ENCODE measurements at places on chromosomes 3 and 15. TPM values are rescaled to one million over a fixed set of nuclear protein-coding genes. Genes with fewer than 3 reads are reported as not detected.

Gene PSTPIP1
- 1.8 TPM for polyA plus RNA-seq

Gene ALAS1
- polyA plus RNA-seq, result 39.9 TPM

Gene GRM7
- polyA plus RNA-seq, result 0.35 TPM

Gene LYSMD2
- polyA plus RNA-seq, result 6.1 TPM

Gene SERINC4
- polyA plus RNA-seq, result 0.22 TPM

Gene TEX55
- polyA plus RNA-seq, result not detected

GRCh38 chr15:82845686-82846085 lies 36.3 kb downstream of the WHAMM start:
- no peak for DNase-seq

- DNase-seq, result no peak
Observed at GRCh38 chr3:142095841-142096240, 53.5 kb downstream of the TFDP2 start.

DNA sequence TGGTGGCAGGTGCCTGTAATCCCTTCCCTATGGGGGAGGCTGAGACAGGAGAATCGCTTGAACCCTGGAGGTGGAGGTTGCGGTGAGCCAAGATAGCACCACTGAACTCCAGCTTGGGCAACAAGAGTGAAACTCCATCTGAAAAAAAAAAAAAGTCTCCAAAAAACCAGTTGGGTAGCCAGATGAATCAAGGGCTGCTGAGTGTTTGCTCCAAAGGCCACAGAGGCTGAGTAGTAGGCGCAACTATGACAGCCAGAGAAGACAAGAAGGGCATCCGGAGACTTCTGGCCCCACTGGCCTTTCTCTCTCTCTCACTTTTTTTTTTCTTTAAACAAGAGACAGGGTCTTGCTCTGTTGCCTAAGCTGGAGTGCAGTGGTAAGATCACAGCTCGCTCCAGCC lies 131.8 kb downstream of the SMAD6 start:
- no peak for DNase-seq

DNA sequence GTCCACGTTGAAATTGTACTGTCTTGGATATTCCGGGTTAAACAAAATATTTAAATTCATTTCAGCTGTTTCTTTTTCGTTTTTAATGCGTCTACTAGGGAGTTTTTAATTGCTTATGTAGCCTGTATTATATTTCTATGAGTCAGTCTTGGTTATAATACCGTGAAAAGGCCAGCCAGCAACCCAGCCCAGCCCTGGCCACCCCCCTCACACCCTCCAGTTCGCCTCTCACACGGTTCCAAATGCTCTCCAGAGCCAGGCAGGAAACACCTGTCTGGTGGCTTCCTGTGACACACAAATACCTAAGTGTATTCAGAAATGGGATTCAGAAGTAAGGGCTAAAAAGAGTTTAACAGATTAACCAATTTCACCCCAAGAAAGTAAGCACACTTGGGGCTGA lies 4.4 kb downstream of the SH3BP5 start:
- DNase-seq, result no peak

GRCh38 chr3:50572158-50572557 lies 2.8 kb downstream of the HEMK1 start:
- DNase-seq, result peak; percentile 82

DNA sequence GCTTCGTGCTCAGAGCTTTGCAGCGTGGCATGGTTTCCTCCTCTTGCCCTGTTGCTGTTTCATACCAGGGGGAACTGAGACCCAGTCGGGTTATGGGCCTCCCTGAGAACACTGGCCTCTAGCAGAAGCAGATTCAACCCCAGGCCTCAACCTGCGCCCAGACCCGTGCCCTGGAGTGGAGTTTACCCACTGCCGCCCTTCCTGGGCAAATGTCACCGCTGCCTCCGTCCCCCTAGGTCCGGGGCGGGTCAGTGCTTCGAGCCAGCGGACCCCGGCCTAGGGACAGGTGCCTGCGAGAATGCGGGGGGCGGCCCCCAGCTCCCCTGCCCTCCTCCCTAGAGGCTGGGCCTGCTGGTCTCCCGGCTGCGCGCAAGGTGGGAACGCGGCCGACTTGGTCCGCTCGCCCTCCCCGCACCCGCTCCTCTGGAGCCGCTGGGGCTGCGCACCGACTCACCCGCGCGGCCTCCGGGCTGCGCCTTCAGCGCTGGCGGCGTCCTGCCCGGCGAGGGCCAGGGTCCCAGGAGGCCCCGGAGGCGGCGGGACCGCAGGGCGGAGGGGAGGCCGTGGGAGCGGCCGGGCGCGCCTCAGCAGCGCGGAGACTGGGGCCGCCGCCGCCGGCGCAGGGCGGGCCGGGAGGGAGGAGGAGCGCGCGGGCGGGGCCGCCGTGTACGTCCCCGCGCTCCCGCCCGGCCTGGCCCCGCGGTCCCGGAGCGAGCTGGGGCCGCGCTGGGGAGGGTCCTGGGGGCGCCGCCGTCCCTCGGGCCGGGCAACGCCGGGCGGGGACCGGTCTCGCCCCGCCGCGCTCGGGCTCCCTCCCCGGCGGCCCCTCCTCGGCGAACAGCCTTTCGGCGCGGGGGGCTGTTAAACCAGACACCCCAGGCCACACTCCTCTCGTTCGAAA lies at the start of gene PIGZ:
PIGZ (minus strand) TSS at position 601 of the 901 bp plus-strand sequence. CDS start 16,802 bp downstream, outside the sequence.
- no peak for DNase-seq

- peak; percentile 65 for DNase-seq
Observed at GRCh38 chr3:143314251-143315093, 194.9 kb downstream of the CHST2 start.

- DNase-seq, result no peak
Observed at GRCh38 chr3:58021072-58021959, 13.1 kb downstream of the FLNB start.

GRCh38 chr3:55443346-55443745 lies 43.8 kb downstream of the WNT5A start:
- DNase-seq, result no peak

DNA sequence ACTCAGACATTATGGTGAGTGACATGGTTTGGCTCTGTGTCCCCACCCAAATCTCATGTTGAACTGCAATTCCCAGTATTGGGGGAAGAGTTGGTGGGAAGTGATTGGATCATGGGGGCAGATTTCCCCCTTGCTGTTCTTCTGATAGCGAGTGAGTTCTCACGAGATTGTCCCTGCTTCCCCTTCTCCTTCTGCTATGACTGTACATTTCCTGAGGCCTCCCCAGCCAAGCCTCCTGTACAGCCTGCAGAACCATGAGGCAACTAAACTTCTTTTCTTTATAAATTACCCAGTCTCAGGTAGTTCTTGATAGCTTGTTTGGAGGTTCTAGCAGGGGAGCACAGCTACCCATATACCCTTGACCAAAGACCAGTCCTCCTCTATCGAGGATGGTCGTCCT lies 45.9 kb downstream of the ADAM10 start:
- no peak for DNase-seq

DNA sequence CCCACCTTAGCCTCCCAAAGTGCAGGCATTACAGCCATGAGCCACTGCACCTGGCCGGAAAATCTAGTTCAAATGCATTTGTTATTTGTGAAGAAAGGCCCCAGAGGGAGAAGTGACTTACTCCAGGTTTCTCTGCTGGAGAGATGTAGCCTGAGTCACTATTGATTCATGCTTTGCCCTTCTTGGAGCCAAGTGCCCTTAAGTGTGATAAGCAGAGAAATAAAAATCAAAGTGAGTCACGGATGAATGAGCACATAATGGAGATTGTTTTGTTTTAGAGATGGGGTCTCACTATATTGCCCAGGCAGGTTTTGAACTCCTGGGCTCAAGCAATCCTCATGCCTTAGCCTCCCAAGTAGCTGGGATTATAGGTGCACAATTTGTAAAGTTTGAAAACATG lies 33.1 kb downstream of the CDC25A start:
- no peak for DNase-seq

DNA sequence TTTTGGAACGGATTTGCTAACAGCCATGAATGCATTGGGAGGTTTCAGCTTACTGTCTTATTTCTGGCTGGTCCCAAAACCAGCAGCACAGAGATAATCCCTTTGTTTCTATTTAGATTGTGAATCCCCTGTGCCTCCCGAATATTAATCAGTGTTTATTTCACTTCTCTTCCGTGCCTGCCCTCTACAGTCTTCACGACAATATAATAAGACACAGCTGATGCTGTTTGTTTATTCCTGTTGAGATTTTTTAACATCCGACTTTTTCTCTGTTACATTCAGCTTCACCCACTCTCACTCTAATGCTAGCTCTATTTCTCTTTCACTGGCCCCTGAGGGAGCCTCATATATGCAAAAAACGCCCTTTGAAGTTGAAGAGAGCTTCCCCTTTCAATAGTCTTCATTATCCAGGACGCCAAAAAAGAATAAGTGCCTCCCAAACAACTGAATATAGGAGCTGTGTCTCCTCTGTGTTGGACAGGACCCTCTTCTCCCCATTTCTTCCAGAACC lies 995.3 kb downstream of the ROBO2 start:
- DNase-seq, result no peak

GRCh38 chr15:73455876-73456275 lies 12.9 kb downstream of the REC114 start:
- DNase-seq, result no peak

DNA sequence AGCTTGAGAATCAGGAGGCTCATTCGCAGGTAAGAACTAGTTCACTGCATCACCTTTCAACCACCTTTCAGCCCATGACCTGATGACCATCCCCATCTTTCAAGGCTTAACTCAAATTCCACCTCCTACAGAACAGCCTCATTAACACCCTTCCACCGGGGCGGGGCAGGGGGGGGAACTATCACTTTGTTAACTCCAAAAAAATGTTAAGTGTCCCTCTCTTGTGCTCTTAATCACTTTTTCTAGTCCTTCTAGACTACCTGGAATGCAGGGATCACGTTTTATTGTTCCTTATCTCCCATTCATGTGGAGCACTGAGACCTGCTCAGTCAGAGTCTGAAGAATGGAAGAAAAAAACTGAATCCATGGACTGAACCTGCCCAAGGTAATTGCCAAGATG lies 51.8 kb downstream of the ATP13A4 start:
- DNase-seq, result no peak

- DNase-seq, result peak; percentile 79
Observed at GRCh38 chr3:48446425-48447193, at the start of gene ATRIP. ATRIP (plus strand) TSS chr3:48446737; CDS start chr3:48446846, 109 bp downstream.

GRCh38 chr3:127569160-127569559 lies 21.4 kb downstream of the TPRA1 start:
- no peak for DNase-seq

DNA sequence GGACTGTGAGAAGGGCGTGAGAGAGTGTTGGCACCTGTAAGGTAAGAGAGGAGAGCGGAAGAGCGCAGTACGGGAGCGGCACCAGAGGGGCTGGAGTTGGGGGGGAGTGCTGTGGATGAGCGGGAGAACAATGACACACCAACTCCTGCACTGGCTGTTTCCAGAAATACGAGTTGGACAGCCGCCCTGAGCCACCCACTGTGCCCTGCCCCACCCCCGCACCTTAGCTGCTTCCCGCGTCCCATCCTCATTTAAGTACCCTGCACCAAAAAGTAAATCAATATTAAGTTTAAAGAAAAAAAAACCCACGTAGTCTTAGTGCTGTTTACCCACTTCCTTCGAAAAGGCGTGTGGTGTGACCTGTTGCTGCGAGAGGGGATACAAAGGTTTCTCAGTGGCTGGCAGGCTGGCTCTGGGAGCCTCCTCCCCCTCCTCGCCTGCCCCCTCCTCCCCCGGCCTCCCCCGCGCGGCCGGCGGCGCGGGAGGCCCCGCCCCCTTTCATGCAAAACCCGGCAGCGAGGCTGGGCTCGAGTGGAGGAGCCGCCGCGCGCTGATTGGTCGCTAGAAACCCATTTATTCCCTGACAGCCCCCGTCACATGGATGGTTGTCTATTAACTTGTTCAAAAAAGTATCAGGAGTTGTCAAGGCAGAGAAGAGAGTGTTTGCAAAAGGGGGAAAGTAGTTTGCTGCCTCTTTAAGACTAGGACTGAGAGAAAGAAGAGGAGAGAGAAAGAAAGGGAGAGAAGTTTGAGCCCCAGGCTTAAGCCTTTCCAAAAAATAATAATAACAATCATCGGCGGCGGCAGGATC lies at the start of gene SOX2:
SOX2 (plus strand) TSS at position 601 of the 811 bp plus-strand sequence. CDS start 436 bp downstream, outside the sequence.
- DNase-seq, result peak; percentile 63

GRCh38 chr3:70111411-70111810 lies 111.9 kb downstream of the SAMMSON start:
- DNase-seq, result no peak

DNA sequence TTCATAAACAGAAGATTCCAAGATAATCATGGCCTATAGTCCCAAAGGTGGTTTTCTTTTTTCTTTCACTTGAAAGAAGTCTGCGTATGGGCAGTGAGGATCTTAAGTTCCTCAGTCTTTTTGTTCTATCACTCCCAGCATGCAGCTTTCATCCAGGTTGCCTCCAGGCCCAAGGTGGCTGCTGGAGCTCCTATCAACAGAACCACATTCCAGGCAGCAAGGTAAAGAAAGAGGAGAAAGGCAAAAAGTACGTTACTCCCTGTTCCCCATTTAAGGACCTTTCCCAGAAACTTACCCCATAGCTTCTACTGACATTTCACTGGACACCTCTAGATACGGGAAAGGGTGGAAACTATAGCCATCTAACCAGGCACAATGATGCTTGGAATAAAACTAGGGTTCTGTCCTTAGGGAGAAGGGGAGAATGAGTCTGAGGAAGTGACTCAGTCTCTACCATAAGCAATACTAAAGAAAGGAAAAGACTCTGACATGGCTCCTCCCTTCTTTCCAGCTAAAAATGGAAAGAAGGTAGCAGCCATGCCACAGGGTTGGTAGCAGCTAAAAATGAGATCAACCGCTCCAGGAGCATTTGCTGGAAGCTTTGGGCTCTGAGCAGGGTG lies 313.9 kb upstream of the NR2E3 start:
- DNase-seq, result no peak

DNA sequence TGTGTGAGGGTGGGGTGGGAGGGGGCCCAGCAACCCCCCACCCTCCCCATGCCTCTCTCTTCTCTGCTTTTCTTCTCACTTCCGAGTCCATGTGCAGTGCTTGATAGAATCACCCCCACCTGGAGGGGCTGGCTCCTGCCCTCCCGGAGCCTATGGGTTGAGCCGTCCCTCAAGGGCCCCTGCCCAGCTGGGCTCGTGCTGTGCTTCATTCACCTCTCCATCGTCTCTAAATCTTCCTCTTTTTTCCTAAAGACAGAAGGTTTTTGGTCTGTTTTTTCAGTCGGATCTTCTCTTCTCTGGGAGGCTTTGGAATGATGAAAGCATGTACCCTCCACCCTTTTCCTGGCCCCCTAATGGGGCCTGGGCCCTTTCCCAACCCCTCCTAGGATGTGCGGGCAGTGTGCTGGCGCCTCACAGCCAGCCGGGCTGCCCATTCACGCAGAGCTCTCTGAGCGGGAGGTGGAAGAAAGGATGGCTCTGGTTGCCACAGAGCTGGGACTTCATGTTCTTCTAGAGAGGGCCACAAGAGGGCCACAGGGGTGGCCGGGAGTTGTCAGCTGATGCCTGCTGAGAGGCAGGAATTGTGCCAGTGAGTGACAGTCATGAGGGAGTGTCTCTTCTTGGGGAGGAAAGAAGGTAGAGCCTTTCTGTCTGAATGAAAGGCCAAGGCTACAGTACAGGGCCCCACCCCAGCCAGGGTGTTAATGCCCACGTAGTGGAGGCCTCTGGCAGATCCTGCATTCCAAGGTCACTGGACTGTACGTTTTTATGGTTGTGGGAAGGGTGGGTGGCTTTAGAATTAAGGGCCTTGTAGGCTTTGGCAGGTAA lies 8.1 kb downstream of the FAM131A start:
- no peak for DNase-seq

GRCh38 chr3:34365771-34366170 lies 567.3 kb downstream of the PDCD6IP start:
- DNase-seq, result no peak

- no peak for DNase-seq
Observed at GRCh38 chr3:189900578-189900977, 220.1 kb downstream of the P3H2 start.
